ENCODE measurements at places on chromosomes 1 and 21.

GRCh38 chr1:50155541-50155940 lies 46.8 kb downstream of the ELAVL4 start:
- DNase-seq: no peak

- DNase-seq: no peak
Measured at GRCh38 chr1:151197863-151198253, 494 bp upstream of the PIP5K1A start.

DNA sequence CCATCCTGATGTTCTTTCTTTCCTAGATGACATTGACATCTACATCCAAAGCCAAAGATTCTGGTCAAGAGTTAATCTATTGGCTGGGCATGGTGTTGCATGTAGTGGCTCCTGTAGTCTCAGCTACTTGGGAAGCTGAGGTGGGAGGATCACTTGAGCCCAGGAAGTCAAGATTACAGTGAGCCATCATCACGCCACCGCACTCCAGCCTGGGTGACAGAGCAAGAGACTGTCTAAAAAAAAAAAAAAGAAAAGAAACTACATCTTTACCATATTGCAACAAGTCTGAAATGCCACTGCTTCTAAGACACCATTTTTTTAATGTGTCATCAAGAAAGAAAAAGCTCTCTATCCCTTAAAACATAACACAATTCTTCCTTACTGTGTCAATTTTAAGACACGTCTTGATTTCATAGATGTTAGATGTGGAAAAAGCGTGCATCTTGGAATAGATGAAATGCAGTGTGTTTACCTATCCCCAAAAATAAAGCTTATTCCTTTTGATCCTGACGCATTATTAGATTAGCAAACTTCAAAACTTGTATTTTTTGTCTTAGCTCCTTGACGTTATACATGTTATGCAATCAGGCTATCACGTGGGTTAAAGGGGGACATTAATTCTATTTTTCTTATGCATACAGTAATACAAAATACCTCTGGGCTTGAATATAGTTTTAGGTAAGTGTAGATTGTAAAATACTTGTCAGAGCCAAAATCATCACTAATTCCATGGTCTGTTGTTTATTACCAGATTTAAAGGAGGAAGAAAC lies 46.3 kb downstream of the ELAPOR1 start:
- no peak for DNase-seq

GRCh38 chr1:225635649-225636048 lies 17.3 kb downstream of the ENAH start:
- DNase-seq: no peak

GRCh38 chr1:224213438-224214119 lies 30.5 kb downstream of the DEGS1 start:
- no peak for DNase-seq

- DNase-seq: no peak
Measured at GRCh38 chr1:177631770-177632169, 338.1 kb downstream of the SEC16B start.

GRCh38 chr1:115089420-115090185 lies at the start of gene TSPAN2:
TSPAN2 (minus strand) TSS chr1:115089503; CDS start chr1:115089432, 71 bp downstream.
- no peak for DNase-seq

DNA sequence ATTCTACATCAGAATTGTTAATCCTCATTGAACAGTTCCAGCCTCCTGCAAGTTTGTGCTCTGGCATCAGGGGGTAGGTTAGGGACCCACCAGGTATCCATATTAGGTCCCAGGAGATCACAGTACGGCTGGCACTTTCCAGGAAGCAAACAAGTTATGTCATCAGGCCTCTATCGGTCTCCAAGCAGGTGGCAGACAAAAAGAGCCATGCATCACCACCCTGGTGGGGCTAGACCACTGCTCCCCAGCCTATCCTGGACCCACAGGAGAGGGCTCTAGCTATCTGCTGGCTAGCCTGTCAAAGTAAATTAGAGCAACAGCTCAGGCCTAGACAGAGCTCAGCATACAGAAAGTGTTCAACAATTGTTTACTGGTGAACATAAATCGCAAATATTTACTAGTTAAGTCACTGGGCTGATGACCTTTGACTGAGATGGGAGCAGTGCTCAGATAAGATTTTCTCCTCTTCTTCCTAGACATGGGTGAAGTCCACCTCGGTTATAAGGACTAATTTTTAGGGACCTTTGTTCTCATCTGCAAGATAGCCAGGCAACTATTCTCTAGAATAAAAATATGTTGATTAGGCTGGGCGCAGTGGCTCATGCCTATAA lies 6.4 kb downstream of the NUAK2 start:
- no peak for DNase-seq

DNA sequence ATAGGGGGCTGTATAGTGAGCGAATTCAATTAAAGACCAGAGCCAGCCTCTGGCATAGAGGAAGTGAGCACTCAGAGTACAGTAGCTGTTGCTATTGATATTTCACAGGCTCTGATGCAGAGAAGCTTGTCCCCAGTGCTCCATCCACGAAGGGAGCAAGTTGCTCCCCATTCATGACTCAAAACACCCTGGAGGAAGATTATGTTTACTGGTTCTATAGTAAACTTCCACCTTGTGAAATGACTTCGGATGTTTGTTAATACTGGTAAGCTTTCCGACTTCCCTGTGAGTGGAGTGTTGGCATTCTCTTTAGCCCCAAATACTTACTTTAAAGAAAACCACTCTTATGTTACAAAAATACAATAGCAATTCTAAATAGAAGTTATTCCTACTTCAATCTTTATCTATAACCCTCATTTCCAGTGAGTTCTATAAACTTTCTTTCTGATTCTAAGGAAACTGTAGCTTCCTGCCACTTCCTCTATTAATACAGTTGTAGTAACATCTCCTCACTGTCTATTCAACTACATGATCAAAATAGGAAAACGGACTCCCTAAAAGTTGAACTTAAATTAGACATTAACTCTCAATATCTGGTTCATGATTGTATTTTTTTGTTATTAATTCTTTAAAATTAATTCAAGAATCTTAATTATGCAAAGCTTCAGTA lies 46.4 kb downstream of the ZNF281 start:
- DNase-seq: no peak

DNA sequence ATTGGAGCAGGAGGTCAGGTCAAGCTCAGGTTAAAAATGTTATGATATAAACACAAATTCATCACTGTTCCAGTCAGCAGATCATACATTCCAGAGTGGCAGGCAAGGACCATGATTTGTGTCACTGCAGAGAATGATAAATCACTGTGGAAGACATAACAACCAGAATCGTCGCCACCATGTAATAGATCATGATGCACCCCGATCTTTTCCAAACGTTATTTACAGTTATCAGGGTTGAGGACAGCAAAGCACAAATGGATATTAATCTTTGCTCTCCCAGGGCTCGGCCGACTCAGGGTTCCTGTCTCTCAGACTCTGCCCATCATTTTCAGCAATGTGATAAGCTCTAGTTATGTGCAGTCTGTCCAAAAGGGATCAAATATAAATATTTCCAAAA lies 122.7 kb downstream of the ZBTB18 start:
- no peak for DNase-seq

- DNase-seq: no peak
Measured at GRCh38 chr1:116529199-116529631, 41.6 kb downstream of the CD58 start.

DNA sequence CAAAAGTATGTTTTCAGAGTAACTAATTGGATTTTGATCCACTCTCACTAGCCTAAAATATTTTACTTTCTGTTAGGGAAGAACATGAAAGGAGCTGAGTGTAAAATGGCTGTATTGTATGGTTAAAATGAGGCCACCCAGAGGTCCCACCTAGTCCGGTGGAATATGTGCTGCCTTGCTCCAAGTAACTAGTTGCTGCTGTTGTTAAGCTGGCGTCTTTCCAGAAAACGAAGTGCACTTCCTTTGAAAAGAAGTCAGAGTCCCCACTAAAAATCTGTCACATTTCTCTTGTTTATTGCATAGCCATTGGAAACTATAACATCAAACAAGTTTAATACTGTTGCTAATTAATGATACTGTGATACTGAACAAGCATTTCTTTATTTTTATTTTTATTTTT lies 3.2 kb downstream of the SLC25A33 start:
- DNase-seq: no peak

DNA sequence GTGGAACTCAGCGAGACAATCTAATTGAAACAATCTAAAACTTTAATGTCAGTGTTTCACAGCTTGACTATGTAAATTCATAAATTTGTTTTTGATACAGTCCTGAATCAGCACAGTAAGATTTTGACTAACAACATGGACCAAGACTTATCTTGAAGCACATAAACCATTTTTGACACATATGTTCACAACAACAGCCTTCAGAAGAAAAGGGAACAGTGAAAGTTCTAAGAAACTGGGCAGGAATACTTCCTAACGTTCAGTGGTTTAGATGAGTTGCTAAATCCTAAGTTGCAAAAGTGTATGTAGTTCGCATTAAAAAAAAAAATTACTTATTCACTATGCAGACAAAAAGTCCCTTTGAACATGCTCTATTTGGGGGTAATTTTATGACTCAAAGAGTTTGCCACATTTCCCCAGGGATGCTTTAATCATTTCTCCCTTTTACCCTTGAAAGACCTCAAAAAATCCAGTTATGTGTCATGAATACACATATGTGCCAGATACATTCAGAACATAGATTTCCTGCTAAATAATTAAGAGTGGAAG lies 120.2 kb downstream of the MRPL39 start:
- DNase-seq: no peak

DNA sequence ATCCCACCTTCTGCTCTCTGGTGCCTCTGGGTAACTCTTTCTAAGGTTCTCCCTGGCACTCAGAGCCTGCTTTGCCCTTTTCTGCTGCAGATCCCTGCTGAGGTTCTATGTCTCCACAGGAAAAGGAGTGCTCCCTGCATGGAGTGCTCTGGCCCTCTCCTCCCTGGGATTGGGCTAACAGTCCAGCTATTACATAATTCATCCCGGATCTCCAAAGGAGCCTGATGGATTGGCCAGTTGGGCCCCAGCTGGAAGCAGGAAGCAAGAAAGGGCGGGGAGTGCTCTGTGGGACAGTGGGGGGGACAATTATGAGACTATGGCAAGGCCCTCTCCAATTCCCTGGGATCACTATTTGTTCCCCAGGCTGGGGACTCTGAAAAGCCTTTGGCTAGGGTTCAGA lies 51.9 kb upstream of the GOLT1A start:
- DNase-seq: no peak

- no peak for DNase-seq
Measured at GRCh38 chr1:235275223-235275622, 52.8 kb downstream of the ARID4B start.

- DNase-seq: no peak
Measured at GRCh38 chr1:202547215-202547614, 163.0 kb downstream of the SYT2 start.

- no peak for DNase-seq
Measured at GRCh38 chr1:2893473-2894120, 92.1 kb upstream of the TTC34 start.

- DNase-seq: no peak
Measured at GRCh38 chr1:109131800-109132199, 17.9 kb downstream of the ELAPOR1 start.

- DNase-seq: no peak
Measured at GRCh38 chr1:117825414-117825813, 104.0 kb downstream of the GDAP2 start.

- DNase-seq: no peak
Measured at GRCh38 chr1:30084909-30085571, 638.3 kb downstream of the MATN1 start.

- no peak for DNase-seq
Measured at GRCh38 chr1:226882631-226883409, 12.4 kb downstream of the PSEN2 start.

Data from HFF-Myc (cell line).